ENCODE measurements at places on chromosomes 2 and 18.

DNA sequence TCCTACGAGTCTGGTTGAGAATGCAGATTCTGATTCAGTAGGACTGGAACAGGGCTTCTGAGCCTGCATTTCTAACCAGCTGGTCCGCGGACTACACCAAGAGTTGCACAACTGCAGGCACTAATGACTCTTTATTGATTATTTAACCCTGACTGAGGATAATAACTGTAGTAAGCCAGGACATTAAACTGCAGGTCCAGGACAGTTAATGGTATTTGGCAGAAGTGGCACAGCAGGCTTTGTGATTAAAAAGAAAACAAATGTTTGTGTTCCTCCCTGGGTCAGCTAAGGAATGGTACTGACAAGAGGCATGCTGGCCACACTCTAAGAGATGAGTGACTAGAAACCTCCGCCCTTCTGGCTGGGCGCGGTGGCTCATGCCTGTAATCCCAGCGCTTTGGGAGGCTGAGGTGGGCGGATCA, 59.4 kb downstream of the ALPK2 start:
- DNase-seq = no peak

- no peak for DNase-seq
These were observed 170.5 kb downstream of the TGIF1 start for GRCh38 chr18:3620146-3621119.

- no peak for DNase-seq
These were observed 83.7 kb upstream of the B3GNT2 start for GRCh38 chr2:62112179-62112578.

DNA sequence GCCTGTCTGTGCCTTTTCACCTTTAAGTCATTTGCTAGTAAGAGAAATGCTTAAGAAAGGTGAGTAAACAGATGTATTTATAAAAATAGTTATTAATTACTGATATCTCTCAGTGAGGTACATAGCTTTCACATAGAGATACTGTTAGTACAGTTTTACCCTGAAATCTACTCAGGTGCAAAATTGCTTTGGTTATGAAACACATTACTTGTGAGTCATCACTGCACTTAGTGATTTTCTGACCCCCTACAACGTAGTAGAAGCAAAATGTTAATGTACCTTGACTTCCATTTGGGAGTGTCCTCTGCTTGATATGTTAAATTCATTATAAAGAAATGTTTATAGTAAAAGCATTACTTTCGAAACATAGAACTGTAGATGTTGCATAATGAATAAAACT, 6.5 kb downstream of the GLS start:
- no peak for DNase-seq

GRCh38 chr2:208252716-208253492, 2.0 kb downstream of the IDH1 start:
- no peak for DNase-seq

DNA sequence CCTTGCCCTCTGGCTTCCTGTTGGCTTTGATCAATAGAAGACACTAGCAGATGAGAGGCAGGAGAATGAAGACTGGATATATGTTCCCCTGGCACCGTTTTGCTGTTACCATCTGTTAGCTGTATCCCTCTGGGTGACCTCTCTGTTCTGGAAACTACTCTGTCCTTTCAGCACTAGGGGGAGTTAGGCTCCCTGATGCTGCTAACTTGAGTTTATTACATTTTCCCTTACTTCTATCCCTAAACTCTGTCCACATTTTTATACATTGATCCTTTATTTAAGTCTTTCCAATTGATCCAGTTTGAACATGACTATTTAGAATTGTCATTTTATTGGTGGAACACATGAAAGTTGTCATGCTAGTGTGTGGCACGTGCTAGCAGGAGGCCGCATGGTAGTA, 1014.3 kb upstream of the CDH2 start:
- no peak for DNase-seq

DNA sequence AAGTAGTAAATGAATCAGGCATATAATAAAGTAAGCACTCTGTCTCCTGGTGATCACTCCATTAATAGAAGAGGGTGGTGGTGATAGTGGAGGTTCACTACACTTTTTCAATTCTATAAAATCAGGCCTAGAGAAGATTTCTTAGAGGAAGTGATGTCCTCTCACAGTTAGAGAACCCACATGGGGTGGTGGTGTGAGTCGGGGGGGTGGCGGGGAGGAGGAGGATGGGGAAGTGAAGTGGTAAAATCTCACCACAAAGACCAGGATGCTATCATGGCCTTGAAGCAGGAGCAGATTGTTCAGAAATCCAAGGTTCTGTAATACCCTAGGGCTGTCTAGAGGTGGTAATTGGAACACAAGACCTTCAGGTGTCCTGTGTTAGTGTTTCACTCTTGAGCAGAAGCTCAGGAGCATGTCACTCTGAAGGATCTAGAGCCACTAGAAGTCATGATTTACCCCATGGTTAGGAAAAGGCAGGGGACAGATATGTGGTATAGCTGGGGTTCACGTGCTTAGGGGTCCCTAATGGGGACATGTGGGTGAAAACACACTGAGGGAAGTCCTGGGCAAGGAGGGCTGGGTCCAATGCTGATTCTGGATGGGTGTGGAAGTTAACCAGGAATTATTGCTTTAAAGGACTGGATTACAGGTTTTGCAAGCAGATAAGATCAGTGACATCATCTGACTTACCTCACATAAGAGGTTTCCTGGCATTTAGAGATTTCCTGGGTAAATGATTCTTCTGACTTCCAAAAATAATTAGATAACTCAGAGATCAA, 31.0 kb downstream of the RNF125 start:
- DNase-seq = no peak

DNA sequence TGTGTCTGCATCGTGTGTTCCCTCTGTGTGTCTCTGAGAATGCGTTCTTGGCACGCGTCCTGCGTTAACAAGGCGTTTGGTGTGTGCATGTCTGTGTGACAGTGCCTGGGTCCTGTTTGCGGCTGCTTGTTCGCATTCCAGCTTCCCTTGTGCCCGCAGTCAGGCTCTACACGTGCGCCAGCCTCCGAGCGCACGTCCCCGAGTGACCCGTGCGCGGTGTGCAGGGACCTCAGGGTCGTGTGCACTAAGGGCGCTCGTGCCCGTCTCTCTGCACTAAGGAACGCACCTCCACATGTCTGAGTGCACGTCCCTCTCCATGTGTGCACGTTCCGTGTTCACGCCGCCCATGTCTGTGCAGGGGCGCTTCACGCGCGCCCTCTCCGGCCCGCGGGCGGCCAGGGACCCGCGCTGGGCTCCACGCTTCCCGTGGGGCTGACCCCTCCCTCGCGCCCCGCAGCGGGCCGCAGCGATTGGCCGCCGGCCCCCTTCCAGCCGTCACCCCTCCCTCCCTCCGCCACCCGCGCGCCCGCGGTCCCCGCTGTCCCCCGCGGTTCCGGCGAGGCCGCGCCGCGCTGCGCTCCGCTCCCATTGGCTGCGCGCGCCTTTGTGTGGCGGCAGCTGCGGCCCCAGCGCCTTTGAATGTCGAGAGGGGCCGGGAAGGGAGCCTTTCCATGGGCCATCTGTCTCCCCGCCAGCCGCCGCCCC, 229.4 kb downstream of the HAUS1 start:
- DNase-seq = no peak

DNA sequence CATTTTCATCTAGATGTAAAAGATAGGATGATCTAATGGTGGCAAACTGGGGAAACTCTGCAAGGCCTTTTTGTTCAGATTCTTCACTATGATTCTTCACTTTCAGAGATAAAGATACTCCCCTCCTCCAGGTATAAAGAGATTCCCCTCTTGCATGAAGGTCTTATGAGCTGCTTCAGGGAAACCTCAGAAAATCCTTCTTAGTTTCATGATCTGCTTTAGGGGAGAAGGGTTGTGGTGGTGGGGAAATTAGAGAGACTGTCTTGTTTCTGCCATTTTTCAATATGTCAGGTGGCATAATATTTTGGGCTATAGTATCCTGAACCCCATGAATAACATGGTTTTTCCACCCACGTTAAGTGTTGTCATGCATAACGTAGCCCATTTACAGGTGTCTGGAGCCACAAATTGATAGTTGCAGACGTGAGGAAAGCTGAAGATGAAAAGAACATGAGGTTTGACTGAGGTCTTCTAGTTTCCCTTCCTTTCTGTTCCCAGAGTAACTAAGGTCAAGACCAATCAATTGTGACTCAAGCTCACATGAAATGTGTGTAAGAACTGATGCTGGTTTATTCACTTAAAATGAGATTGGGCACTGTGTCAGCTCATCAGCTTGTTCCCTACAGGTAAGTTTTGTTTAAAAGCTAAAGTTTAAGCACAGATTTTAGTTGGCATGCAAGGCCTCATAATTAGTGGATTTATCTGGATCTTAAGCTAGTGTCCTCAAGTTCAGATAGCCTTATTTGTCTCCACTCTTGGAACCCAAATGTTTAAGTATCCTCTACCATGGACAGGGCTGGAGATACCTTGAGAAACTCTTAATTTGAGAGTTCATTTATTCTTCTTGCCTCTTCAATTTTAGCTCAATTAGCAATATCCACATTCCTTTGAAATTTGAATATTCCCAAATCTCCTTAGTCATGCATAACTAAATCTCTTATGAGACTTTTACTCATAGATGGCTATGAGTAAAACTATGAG, 304.5 kb upstream of the FANCL start:
- no peak for DNase-seq

DNA sequence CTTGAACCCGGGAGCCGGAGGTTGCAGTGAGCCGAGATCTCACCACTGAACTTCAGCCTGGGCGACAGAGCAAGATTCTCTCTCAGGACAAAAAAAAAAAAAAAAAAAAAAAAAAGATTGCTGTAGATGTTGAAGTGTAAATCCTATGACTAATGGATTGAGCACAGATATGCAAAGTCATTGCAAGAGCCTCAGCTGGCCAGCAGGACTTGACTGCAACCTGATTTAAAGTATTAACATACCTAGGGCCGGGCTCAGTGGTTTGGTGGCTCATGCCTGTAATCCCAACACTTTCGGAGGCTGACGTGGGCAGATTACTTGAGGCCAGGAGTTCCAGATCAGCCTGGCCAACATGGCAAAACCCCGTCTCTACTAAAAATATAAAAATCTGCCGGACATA, 103.4 kb upstream of the MSH2 start:
- no peak for DNase-seq

DNA sequence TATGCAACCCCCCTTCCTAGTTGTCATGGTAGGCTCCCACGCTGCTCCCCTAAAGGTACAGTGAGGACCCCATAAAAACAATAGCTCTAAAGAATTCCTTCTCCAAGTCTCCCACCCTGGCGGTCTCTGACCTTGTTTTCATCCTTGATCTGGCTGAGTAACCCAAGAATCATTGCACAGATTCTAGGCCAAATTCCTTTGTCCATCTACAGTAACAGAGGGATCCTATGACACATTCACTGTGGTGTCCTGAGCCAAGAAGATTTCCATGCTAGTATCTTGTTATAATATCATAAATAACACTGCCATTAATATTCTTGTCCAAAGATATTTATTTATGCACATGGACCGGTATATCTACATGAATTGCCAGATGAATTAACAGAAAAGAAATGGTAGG, 240.2 kb downstream of the CYP26B1 start:
- DNase-seq = no peak

GRCh38 chr2:184463102-184463865, 135.0 kb upstream of the ZNF804A start:
- no peak for DNase-seq

GRCh38 chr18:34647251-34647650, 62.8 kb upstream of the DTNA start:
- no peak for DNase-seq

DNA sequence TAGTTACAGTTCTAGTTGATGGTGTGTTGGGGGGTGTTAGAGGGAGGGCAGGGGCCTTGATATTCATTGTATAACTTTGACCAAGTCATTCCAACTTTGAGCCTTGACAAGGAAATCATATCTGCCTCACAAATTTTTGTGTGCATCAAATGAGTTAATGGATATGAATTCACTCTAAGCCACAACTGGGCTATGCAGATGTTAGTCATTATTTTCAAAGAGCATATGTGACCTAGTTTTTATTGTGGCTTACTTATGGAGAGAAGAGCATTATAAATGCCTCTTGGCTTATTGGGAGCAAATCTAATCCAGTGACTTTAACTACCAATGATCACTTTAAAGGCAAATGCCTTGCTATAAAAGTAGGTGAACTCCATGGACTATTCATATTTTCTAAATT, 250.2 kb downstream of the LPIN1 start:
- DNase-seq = no peak

DNA sequence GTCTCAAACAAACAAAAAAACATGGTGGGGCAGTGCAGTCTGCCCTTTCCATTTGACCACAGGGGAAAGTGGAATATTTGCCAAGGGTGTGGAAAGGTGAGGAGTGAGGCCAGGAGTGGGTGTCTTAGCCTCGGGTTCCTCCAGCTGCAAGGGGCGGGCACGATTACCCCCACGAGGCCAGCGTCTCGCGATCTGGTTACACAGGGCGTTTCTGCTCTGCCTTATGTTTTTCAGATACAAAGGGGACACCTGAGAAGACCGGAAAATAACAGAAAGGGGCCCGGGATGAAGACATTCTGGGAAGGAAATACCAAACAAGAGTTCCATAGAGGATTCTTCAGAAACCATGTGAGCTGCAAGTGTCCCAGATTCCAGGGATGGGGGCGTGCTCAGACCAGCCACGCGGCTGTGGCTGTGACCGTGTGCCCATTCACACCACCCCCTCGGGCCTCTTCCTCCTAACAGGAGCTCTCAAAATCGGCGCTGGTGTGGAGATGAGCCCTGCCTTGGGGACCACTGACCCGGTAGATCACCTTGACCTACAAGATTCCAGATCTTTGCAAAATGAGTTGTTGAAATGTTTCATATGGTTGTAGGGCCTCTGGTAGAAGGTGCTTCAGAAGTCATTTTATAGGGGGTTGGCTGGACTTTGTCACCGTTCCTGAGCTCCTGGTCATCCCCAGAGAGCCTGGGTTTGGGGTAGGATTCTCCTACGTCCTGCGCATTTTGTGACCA, 34.2 kb downstream of the FAM178B start:
- no peak for DNase-seq

DNA sequence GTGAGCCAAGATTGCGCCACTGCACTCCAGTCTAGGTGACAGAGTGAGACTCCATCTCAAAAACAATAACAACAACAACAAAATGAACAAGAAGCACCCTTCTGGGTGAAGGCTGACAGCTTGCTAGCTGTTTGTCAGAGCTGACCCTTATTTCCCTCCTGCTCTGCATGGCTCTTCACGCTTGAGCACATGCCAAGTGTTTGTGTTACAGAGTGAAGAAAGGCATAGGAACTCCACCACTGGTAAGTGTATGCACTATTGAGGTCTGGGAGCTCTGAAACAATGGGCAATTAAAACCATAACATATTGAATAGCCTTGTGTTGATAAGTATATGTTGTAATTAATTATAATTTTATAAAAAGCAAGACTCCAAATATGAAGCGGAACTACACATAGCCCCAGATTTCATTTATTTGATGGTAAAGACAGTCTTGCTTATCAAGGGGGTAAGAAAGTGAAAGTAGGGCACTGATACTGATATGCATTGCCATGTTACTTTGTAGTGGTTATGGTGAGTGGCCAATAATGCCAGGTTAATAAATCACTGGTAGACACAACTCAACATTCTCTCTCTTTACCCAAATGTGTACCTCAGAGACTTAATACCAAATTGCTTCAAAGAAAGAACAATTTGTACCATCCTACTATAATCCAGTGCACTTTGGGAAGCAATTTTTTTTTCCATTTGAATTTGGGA, 163.4 kb downstream of the VWC2L start:
- no peak for DNase-seq

- DNase-seq = no peak
These were observed 53.3 kb downstream of the ZEB2 start for GRCh38 chr2:144466637-144467036.
